ENCODE measurements at places on chromosomes 1 and 21. TPM values are rescaled to one million over a fixed set of nuclear protein-coding genes. Genes with fewer than 3 reads are reported as not detected.

GRCh38 chr1:41573785-41574713, 89.6 kb upstream of the EDN2 start:
- DNase-seq = peak; percentile 65

- no peak for DNase-seq
Measured at GRCh38 chr1:84301785-84302385, 377 bp downstream of the SAMD13 start.

DNA sequence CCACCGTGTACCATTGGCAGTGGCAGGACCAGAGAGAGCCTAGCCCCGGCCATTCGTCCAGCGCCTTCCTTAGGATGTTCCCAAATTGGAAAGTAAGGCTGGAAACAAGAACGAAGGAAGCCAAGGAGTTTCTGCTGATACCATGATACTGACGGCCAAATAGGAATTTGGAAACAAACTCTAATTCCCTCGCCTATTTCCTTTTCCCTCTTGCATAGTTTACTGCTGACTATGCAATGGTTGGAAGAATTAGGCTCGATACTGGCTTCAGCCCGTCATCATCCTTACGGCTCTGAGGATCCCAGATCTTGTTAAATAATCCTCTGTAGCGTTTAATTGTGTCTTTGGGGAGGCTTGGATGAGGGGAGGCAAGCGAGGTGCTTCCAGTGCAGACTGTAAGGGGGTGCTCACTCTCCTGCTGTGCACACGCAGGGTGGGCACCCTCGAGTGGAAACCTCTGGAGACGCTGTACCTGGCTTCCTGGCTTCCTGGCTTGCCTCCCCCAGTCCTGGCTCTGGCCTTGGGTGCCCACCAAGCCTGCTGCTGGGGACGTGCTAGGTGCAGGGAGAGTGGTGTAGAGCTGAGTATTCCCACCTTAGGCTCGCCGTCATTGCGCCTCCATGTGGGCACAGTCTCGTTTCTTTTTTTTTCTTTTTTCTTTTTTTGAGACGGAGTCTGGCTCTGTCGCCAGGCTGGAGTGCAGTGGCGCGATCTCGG, 27.4 kb upstream of the CAMTA1 start:
- no peak for DNase-seq

GRCh38 chr1:201528631-201529252, 10.2 kb upstream of the NAV1 start:
- DNase-seq = no peak

GRCh38 chr1:87956750-87957149, 628.1 kb downstream of the LMO4 start:
- no peak for DNase-seq

- DNase-seq = no peak
Measured at GRCh38 chr1:10623686-10624145, 149.0 kb downstream of the PEX14 start.

GRCh38 chr1:175690915-175691314, 52.5 kb downstream of the TNR start:
- no peak for DNase-seq

DNA sequence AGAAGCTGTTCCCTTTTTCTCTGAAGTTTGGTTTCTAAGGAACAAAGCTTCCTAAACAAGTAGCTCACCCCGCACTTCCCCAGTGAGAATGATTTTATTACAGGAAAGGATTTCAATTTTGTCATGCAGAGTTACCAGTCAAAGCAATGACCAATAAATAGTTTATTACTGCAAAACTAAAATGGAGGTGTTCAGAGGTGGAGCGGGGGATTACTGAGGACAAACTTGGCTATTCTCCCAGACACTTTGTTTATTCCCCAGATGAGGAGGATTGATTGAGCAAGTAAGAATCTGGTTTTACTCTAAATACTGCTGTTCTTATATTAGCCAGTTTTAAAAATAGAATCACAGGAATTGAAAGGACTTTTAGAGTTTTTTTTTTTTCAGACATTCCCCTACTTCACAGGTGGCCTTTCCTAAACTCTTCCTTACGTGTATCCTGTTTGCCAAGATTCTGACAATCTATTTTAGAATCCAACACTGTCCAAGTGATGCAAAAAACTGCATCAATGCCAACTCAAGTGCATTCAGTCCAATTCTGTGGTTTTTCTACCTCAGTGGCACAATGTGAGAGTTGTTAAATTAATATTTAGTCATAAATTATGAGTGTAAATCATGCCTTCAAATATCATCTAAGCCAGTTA, 136.1 kb downstream of the TNFSF18 start:
- DNase-seq = peak; percentile 76

DNA sequence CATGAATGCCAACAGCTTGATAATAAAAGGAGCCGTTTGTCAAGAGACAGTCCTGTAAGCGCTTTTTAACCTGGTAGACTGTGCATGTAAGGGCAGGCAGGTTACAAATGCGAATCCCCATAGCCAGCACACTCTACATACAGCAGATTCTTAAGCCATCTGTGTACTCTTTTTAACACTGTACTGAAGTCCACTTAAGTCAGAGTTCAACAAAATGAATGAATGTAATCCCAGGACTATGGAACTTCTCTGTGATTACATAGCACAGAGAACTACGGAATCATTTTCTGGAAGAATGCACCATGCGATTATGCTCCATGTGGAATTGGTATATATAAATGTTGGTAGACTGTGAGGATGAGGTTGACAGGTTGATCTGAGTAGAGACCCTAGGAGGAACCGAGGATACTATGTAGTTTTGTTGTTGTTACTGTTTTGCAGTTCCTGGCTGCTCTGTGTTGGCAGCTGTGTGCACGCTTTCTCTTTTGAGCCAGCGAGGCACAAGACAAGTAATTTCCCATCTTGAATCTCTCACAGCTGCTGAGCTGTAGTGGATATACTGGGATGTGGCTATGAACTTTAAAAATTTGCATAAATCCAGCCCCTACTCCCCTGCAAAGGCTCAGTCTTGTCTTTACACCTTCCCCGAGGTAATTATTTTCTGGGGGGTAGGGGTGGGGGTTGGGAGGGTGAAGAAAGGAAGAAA, 21.9 kb downstream of the LRRC8D start:
- no peak for DNase-seq

GRCh38 chr1:55246331-55246730, 31.2 kb upstream of the USP24 start:
- no peak for DNase-seq

GRCh38 chr1:23211955-23212354, 5.3 kb downstream of the HTR1D start:
- no peak for DNase-seq

GRCh38 chr1:244992833-244993232, 128.5 kb upstream of the HNRNPU start:
- no peak for DNase-seq

GRCh38 chr1:25451908-25452307, 21.2 kb downstream of the MACO1 start:
- no peak for DNase-seq

- no peak for DNase-seq
Measured at GRCh38 chr1:30527511-30528140, 195.8 kb downstream of the MATN1 start.

DNA sequence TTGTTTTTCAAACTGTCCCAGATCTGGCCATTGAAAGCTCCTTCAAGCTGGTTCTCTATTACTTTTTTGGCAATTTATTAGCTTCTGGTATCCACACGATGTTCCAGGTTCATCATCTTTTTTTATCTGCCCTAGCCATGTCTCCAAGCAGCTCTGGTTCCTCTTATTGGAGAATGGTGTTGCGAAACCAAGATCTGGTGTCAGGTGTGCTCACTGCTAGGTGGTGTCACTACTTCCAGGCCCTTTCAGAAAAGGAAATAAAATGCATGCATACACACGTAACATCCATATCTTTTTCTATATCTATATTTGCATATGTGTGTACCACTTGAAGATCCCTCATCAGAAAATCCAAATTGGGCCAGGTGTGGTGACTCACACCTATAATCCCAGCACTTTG, 53.3 kb downstream of the GATAD2B start:
- no peak for DNase-seq

- DNase-seq = no peak
Measured at GRCh38 chr1:85132078-85132720, 68.6 kb downstream of the SYDE2 start.

- DNase-seq = peak; percentile 18
Measured at GRCh38 chr1:234781241-234782065, 171.5 kb upstream of the IRF2BP2 start.

DNA sequence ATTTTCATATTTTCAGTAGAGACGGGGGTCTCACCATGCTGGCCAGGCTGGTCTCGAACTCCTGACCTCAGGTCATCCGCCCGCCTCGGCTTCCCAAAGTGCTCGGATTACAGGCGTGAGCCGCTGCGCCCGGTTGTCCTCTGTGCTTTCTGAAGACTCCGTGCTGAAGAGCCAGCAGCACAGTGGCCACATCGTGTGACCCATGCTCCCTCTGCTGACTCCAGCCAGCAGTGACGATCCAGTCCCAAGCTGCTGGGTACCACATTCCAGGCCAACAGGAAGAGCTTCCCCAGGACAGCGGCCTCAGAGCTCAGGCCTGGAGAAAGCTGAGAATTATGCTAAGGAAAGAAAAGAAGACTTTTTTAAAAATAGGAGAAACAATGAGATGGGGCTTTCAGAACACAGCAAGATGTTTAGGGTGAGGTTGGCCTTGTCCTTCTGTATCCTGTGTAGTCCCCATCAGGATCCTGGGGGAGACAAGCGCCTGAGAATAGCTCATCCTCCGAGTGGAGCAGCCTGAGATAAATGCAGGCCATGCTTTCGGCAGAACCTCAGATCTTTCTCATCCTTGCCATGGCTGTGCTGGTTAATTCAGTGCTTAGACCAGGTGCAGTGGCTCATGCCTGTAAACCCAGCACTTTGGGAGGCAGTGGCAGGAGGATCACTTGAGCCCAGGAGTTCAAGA, 207.1 kb downstream of the SLC35F3 start:
- no peak for DNase-seq

GRCh38 chr1:19981507-19982312, 2.3 kb upstream of the PLA2G2A start:
- DNase-seq = no peak

GRCh38 chr1:98048244-98048643, 127.4 kb upstream of the DPYD start:
- peak; percentile 84 for DNase-seq

- peak; percentile 25 for DNase-seq
Measured at GRCh38 chr1:219442611-219443061, 170.3 kb downstream of the ZC3H11B start.

DNA sequence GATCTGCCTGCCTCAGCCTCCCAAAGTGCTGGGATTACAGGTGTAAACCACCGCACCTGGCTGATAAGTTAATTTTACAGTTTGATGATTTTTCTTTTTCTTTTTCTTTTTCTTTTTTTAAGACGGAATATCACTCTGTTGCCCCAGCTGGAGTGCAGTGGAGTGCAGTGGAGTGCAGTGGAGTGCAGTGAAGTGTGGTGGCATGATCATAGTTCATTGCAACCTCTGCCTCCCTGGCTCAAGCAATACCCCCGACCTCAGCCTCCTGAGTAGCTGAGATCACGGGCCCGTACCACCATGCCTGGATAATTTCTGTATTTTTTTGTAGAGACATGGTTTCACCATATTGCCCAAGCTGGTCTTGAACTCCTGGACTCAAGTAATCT, 84.4 kb upstream of the CXADR start:
- no peak for DNase-seq

DNA sequence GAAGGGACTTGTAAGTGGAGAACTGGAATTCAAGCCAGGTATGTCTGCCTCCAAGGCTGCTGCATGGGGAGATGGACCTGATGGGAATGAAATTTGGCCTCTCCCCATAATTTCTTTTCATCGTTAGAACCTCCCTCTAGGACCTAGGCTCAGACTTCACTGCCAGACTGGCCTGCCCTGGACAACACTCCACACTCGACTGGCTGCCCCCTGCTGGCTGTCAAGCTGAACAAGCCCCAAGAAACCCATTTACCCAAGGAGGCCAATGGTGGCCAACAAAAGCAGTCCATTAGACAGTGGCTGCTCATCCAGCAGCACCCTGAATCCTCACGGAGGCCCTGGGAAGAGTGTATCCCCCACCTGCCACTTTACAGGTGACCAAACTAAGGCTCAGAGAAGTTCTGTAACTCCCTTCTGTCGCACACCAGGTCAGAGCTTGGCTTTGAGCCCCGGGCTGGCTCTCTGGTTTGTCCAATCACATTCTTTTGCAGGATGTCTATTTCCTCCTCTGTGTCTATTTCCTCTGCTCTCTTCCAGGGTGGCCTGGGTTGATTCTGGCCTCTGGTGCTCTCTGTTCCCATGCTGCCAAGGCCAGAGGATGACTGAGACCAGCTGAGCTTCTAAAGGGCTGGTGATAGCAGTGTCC, 3.8 kb downstream of the RNF186 start:
- peak; percentile 38 for DNase-seq

GRCh38 chr21:23394458-23394857, 2212.8 kb downstream of the MRPL39 start:
- DNase-seq = peak; percentile 6

- DNase-seq = no peak
Measured at GRCh38 chr21:17781524-17781923, 37.6 kb downstream of the C21orf91 start.

- no peak for DNase-seq
Measured at GRCh38 chr1:234208791-234209190, 164.5 kb upstream of the COA6 start.

IFNLR1 gene
- polyA plus RNA-seq = 0.01 TPM

CDC42 gene
- polyA plus RNA-seq = 199 TPM

CRYBG2 gene
- polyA plus RNA-seq = not detected

TLR5 gene
- polyA plus RNA-seq = 0.25 TPM

ANKRD34A gene
- 0.41 TPM for polyA plus RNA-seq

ST6GALNAC5 gene
- not detected for polyA plus RNA-seq

POLR3C gene
- polyA plus RNA-seq = 29.5 TPM

EXO5 gene
- polyA plus RNA-seq = 7.0 TPM

RHD gene
- not detected for polyA plus RNA-seq

SRSF4 gene
- 31.1 TPM for polyA plus RNA-seq

S100A8 gene
- not detected for polyA plus RNA-seq

LENEP gene
- polyA plus RNA-seq = not detected

CD53 gene
- not detected for polyA plus RNA-seq

All from endothelial cell of umbilical vein (primary cell).